Stimulated activated CD8-positive, alpha-beta memory T cell treated with anti-CD3 and anti-CD28 coated beads, Interleukin-4, amount 100 ng/mL, for 4 hours (primary cell): ENCODE measurements at places on chromosomes 4 and X.

- no peak for DNase-seq
Observed at GRCh38 chrX:136608295-136608933, 39.5 kb upstream of the CD40LG start.

GRCh38 chr4:8835521-8836365, 35.9 kb downstream of the HMX1 start:
- no peak for DNase-seq

GRCh38 chrX:108439426-108439942, at the start of gene COL4A5:
Gene COL4A5 (plus strand): TSS chrX:108439838. CDS start chrX:108440126, 288 bp downstream.
- DNase-seq: no peak

GRCh38 chrX:21840193-21840545, 752 bp downstream of the MBTPS2 start:
- no peak for DNase-seq

GRCh38 chr4:13168326-13168725, 315.8 kb downstream of the RAB28 start:
- no peak for DNase-seq

DNA sequence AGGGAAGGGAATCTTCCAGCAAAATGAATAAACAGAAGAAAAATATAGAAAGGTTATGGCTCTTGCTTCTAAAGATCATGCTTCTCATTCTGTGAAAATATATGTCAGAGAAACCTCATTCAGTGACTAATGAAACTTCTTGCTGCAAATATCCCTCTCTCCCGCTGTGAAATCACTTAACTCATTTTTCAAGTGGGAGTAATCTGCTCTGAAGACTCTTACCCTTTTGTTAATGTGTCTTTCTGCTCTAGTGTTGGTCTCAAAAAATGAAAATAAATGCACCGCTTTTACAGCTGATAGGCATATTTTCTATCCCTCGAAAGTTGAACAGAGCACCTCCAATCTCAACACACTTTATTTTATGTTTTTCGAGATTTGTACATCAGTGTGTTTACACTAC, 252.3 kb downstream of the NLGN4X start:
- DNase-seq: no peak

GRCh38 chr4:25029479-25030276, 1.1 kb downstream of the LGI2 start:
- DNase-seq: no peak

GRCh38 chr4:576991-577498, 950 bp upstream of the TMEM271 start:
- no peak for DNase-seq

- DNase-seq: no peak
Observed at GRCh38 chr4:111671756-111672155, 473.5 kb upstream of the FAM241A start.

DNA sequence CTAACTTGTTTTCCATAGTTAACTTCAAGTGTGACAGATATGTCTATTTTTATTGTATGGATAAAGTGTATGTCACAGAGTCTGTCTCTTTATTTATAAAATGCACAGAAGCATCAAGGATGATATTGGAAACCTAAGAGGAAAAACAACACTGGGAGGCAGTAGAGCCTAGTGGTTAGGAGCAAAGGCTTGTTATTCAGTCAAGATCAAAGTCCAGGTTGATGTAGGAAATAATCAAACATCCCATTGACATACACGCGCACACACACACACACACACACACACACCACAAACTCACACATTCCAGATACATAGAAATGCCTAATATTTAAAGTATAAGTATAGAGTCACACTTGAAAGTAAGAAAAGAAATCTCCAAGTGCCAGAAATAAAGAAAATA, 206.8 kb downstream of the CHRDL1 start:
- DNase-seq: no peak

GRCh38 chr4:24473309-24473721, 111.0 kb downstream of the DHX15 start:
- no peak for DNase-seq

- DNase-seq: no peak
Observed at GRCh38 chr4:44651425-44651824, at the start of gene YIPF7. Gene YIPF7 (minus strand): TSS chr4:44651625. CDS start chr4:44650100, 1,525 bp downstream.

GRCh38 chr4:180203349-180203748, 2039.9 kb upstream of the TENM3 start:
- DNase-seq: no peak

DNA sequence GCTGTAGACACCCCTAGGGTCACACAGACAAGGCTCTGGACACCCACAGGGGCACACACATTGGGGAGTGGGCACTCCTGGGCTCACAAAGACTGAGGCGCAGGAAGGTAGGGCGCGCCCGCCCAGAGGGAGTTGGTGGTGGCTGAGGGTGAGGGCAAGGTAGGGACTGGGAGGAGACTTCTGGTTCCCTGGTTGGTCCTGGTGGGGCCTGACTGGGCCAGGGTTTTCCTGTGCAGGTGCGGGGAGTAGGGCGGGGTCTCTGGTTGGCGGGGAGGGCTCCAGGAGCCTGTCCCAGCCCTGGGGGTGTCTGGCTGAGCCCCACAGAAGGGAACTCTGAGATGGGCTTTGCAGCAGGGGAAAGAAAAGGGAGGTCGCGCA, 6.7 kb upstream of the WAS start:
- DNase-seq: no peak

- no peak for DNase-seq
Observed at GRCh38 chr4:158067646-158068045, 105.2 kb downstream of the GASK1B start.

- DNase-seq: no peak
Observed at GRCh38 chrX:118644378-118644777, 83.0 kb upstream of the IL13RA1 start.

DNA sequence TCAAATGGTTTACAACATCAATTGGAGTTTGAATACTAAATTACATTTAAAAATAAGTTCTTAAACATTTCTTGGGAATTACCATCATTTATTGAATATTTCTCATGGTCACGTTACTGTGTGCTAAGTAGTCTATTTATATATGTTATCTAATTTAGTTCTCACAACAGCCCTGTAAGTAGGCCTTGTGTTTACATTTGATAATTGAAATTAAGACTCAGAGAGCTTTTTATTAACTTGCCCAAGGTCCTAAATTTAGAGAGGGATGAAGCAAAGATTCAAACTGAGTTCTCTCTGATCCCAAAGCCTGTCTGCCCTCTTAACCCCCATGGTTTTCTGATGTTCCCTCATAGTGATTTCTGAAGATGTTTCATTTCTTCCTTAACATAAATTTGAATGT, 103.7 kb downstream of the CEP135 start:
- no peak for DNase-seq

GRCh38 chrX:39716401-39716800, 381.4 kb downstream of the BCOR start:
- no peak for DNase-seq

GRCh38 chrX:55004231-55004630, 4.1 kb downstream of the APEX2 start:
- DNase-seq: no peak

DNA sequence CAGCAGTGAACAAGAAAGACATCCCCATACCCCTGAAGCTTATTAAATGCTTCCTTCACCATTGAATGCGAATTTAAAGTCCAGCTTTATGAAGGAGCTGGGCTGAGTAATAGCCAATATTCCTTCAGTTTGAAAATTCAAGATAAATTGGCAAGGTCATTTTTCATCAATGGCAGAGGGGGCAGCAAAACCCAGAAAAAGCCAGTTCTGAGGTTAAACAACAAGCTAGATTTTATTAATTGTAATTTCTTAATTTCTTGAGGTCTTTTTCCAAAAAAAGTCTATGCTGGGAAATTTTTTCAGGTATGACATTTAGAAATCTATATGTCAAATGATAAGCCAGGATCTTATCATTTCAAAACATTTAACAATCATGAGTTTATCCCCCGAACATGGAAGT, 808.9 kb downstream of the RPA4 start:
- no peak for DNase-seq

DNA sequence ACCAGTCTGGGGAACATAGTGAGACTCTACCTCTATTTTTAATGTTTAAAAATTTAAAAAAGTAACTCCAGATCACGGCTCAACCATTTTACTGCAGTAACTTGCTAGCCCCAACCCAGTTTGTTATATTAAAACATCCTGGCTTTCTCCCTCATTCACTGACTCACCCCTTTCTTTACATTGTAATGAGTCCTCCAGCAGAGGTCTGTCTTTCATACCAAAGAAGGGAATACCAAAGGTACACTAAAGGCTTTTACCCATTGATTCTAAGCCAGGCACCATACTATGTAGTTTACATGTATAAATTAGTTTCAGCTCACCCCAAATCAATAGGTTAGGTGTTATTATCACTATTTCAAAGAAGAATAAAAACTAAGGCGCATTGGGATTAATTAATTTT, 286.9 kb downstream of the PACRGL start:
- DNase-seq: no peak

DNA sequence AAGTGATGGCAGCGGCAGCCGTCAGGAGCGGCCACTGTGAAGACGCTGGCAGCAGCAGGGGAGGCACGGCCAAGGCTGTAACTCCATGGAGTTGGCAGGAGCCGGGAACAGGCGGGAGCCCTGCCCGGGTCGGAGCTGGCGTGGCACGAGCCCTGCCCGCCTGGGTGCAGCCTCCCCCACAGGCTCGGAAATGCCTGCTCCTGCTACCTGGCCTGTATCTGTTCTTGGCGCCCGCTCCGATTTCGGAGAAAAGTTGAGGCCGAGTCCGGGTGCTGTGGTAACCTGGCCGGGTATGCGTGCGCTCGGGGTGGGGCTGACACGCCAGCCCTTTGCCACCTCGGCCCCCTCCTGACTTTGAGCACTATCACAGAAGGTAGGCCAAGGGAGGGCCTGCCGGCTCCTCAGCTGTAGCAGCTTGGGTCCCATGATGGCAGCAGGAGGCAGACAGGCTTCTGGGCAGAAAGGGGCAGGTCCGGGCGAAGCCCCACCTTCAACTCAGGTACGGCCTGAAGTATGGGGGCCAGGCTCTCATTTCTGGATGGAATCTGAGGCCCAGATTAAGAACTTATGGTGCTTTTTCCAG, 51.2 kb upstream of the SHISA3 start:
- no peak for DNase-seq

GRCh38 chr4:2927016-2927695, 36.0 kb downstream of the NOP14 start:
- no peak for DNase-seq

- DNase-seq: no peak
Observed at GRCh38 chr4:80221161-80221560, 23.9 kb downstream of the PRDM8 start.

DNA sequence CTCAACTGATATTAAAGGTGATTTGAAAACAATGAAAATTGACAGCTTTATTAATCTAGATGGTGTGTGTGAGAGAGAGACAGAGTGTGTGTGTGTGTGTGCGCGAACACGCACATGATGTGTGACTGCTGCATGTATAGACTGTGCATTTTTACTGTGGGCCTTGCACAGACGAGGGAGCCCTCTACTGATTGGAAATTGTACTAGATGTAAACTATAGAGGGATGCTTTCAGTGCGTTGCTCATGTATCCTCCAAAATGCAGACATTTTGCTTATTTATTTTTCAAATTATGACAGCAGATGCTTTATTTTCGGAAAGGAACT, 168.4 kb upstream of the GK2 start:
- no peak for DNase-seq

DNA sequence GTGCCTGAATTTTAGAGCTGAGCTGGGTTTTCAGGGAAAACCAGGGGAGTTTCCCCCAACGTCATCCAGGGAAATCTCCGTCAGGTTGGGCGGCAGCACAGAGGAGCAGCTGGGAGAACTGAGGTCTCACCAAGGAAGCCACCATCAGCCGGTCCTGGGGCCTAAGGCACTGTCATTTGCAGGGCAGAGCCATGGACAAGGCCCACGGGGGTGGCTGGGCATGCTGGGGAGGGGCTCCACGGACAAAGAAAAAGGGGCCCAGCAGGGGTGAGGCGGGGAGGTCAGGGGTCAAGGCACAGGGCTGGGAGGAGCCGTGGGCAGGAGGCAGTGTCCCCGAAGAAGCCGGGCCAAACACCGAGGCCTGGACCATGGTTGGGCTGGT, 109.8 kb downstream of the HMX1 start:
- no peak for DNase-seq

DNA sequence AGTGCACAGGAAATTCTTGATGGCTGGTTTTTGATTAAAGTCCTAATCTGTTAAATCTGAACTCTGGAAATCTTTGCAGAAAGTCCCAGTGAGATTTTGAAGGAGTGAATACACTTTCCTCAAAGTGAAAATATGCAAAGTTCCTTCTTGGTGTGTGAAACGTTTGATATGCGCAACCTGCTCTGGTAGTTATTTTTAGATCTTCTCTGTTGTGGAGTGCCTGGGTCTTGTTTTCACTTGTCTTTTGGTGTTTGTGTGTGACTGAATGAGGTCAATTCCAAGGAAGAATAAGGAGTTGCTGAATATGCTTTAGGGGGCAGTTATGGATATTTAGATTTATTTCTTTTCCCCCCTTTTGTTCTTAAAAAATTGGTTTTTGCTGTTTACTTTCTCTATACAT, 41.7 kb downstream of the SCML1 start:
- no peak for DNase-seq

DNA sequence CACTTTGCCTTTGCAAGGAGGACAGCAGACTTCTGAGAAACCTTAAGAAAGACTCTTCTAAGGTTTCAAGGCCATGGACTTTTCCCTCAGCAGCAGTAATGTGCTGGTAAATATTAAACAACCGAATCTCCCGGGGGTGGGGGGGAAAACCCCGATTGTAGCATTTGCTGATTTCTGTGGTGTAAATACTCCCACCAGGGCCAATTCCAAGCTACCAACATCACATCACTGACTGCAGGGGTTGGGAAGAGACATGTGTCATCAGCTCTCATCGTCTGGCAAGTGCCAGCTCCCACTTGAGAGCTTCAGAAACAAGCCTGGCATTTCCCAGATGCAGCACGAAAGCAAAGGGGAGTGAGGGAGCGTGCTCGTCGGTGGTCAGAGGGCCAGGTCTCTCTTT, 101.2 kb downstream of the BCOR start:
- no peak for DNase-seq

DNA sequence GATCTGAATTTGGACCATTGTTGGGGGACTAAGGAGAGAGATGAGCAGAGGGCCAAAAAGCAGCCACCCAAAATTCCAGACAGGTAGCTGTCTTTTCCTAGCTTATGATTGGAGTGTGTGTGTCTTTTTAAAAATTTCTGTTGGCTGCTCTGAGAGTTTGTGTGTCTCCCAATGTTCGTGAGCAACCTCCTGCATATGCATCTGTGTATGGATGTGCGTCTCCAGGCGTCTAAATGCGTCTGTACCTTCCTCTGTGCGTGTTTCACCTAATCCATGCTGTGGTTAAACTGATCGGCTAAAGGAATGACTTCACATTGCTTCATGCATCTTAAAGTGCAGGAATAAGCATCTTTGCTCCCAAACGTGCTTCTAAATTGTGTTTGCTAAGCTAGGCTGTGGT, 65.5 kb upstream of the LAS1L start:
- no peak for DNase-seq

GRCh38 chr4:139852612-139853269, 187.1 kb downstream of the MGST2 start:
- no peak for DNase-seq

DNA sequence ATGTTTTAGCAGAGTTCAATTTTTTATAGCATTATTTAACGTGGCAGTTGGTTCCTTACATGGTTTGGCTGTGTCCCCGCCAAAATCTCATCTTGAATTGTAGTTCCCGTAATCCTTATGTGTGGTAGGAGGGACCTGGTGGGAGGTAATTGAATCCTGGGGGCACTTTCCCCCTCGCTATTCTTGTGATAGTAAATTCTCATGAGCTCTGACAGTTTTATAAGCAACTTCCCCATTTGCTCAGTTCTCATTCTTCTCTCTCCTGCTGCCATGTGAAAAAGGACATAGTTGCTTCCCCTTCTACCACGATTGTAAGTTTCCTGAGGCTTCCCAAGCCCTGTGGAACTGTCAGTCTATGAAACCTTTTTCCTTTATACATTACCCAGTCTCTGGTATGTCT, 329.5 kb downstream of the GRIA2 start:
- DNase-seq: no peak
